ENCODE measurements at places on chromosomes 3 and 15.

- DNase-seq, result no peak
Measured at GRCh38 chr3:119211193-119211592, 29.5 kb downstream of the B4GALT4 start.

GRCh38 chr3:23720885-23721284, 84.9 kb upstream of the UBE2E1 start:
- DNase-seq, result no peak

DNA sequence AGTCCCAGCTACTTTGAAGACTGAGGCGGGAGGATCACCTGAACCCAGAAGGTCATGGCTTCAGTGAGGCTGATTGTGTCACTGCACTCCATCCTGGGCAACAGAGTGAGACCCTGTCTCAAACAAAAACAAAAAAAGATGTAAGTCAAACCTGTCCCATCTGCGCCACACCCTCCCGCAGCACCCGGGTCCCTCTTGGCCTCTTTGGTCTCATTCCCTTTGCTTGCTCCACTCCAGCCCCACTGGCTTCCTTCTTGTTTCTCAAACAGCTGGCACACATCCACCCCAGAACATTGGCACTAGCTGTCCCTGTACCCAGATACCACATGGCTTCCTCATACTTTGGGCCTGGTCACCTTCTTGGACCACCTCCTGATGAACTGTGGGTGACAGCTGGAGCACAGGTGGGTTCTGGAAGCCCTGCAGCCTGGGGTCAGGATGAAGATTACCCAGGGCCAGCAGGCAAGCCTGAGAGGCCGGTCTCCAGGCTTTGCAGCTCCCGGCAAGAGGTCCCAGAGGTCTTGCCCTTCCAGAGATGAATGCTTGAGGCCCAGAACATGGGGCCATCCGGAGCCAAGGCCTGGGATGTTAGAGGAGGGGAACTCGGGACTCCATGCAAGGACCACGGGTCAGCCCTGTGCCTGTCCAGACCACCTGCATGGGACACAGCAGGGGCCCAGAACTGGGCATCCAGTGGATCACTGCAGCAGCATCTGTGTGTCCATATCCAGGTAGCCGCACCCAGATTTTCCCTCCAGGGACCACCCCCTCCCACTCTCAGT, 10.9 kb upstream of the GATA2 start:
- no peak for DNase-seq

GRCh38 chr3:132311841-132312240, 5.4 kb upstream of the ACP3 start:
- no peak for DNase-seq

- no peak for DNase-seq
Measured at GRCh38 chr3:72618739-72619138, 229.5 kb downstream of the SHQ1 start.

GRCh38 chr15:58627701-58628100, 121.8 kb downstream of the ADAM10 start:
- DNase-seq, result no peak

GRCh38 chr3:8761866-8762265, 7.5 kb downstream of the OXTR start:
- no peak for DNase-seq

DNA sequence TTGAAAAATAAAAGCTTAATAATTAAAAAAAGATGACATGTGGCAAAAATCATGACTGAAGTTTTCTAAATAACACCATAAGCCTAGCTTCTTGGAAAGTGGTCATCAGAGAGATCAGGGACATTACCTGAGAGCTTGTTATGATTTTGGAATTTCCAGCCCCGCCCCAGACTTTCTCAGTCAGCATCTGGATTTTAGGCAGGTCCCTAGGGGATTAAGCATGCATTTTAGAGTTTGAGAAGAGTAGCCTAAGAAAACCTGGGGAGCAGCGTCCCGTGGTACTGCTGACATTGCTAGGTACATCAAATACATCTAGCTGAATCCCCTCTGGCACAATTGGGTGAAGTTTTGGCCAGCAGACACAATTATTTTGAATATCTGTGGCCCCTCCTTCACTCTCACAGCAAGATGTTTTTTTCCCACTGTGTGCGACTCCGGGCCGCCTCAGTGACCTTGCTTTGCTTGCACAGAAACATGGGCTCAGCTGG, 58.7 kb upstream of the MEF2A start:
- DNase-seq, result no peak

- no peak for DNase-seq
Measured at GRCh38 chr15:28881600-28881999, 4.2 kb upstream of the APBA2 start.

- DNase-seq, result no peak
Measured at GRCh38 chr15:29672923-29673809, 149.1 kb downstream of the TJP1 start.
